HCEC 1CT (cell line): ENCODE measurements at places on chromosomes 7 and 10.
A peak's percentile ranks its signal among the peaks of the same experiment; 100 is the strongest.

DNA sequence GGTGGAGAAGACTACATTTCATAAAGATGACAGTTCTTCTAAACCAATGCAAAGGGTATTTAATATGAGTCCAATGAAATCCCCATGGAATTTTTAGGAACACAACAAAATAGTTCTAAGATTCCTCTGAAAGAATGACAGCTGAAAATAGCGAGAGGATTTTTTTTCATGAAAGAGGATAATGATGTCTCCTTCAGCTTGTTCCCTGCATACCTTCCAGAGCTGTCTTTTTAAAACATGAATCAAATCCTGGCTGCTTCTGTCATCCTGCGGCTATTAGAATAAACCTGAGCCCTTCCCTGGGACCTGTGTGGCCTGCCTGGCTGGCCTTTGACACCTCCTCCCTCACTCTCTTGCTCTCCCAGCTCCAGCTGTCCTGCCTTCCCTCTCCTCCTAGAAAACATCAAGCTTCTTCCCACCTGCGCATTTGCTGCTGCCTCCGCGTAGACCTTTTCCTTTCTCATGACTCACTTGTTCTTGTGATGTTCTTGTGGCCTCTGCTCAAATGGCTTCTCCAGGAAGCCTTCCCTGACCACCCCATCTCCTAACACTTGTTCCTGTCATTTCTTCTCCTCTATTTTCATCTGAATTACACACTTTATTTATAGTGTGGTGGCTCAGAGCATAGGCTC lies 57.4 kb downstream of the EEPD1 start:
- DNase-seq = no peak

DNA sequence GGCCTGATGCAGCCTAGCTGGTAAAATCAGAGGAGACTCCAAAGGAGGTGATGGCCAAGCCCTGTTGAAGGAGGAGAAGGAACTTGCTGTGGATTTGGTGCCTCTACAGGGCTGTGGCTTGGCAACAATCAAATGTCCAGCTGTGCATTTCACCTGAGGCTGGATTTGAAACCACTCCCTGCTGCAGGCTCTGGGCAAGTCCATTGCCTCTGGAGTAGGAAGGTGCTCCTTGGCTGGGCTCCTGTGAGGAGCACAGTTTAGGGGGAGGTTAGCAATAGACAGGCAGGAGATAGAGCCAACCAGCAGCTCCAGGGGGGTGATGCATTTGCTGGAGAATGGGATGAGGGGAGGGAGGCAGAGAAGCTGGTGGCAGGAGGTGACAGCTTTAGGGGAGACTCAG lies 26.5 kb downstream of the CDH23 start:
- no peak for DNase-seq

DNA sequence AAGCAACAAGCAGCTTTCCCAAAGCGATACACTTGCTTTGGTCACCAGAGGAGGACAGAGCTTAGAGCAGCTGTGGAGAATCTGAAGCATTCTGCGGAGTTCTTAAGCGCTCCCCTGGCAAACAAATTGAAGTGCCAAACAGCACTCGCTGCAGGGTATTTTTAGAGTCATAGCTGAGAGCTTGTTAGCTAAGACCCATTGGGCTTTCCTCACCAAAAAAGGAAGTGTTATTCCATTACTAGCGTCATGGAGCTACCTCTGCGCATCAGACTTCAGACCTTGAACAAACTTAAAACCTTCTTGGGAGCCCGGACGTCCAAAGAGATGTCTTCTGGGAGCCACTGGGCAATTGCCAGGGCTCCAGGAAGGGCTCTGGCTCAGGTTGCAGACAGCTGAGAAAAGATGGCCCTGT lies 23.2 kb upstream of the BMPR1A start:
- DNase-seq = no peak

DNA sequence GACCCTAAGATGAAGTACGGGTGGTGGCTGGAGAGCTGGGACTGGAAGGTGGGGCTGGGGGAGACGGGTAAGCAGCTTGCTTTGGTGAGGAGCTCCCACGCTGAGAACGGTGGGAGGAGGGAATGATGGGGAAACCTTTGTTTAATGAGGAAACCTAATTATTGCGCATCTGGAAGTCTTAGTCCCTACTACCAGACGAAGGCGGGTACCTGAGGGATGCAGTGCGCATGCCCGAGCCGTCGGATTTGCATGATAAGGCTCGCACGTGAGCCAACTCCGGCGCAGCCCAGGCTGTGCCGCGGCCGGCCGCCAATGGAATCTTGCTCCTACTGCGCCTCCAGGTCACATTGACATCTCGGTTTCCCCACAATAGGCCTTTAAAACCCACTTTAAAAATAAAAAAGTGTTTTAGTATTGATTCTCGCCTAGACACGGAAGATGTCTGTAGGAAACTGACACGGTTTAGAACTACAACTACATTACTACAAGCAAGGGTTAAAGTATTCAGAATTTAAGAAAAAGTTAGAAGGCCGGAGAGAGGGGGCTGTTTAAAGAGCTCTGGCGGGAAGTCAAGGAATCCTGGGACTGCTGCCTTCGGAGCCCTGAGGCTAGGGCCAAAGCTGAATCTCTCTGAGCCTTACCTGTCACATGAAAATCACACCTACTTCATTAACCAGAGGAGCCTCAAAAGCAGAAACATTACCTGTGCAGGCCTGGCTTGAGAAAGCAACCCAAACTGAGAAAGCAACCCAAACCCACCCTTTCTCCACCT lies 12.1 kb upstream of the DLX6 start:
- no peak for DNase-seq

GRCh38 chr10:7527468-7527867 lies 116.6 kb upstream of the SFMBT2 start:
- DNase-seq = no peak

- DNase-seq = no peak
Measured at GRCh38 chr10:48711830-48712229, 27.2 kb downstream of the WDFY4 start.

- no peak for DNase-seq
Measured at GRCh38 chr7:73856941-73857340, 4.0 kb upstream of the TMEM270 start.

DNA sequence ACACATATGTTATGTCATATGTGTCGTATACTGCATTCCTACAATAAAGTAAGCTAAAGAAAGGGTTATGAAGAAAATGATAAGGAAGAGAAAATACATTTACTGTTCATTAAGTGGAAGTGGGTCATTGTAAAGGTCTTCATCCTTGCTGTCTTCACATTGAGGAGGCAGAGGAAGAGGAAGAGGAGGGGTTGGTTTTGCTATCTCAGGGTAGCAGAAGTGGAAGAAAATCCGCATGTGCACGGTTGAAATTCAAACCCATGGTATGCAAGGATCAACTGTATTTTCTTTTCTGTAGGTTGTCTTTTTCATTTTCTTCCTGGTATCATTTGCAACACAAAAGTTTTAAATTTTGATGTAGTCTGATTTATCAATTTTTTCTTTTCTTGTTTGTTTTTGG lies 6.3 kb downstream of the PLEKHA8 start:
- no peak for DNase-seq

DNA sequence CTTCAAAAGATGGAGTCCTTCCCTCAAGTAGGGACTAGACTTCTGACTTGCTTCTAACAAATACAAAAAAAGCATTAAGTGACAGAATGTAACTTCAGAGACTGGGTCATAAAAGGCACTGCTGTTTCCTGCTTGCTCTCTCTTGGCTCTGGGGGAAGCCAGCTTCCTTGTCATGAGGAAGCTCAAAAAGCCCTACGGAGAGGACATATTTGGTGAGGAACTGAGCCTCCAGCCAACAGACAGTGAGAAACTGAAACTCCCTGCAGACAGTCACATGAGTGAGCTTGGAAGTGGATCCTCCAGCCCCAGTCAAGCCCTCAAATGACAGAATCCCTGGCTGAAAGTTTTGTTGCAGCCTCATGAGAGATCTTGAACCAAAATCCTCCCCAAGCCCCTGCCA lies 26.3 kb upstream of the SLC35G1 start:
- DNase-seq = no peak

DNA sequence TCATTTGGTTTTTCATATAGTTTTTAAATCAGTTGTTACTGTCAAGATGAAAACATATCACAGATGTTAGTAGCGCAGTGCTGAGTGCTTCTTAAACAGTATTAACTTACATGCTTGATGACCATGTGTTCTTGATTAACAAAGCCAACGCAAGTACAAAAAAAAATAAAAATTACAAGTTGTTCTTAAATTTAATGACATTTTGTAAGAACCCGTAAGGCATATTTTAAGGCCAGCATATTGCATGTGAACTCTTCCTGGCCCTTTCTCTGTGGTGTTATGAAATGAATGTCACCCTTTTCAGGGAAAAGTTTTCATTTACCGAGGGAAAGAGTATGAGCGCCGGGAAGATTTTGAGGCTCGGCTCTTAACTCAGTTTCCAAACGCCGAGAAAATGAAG lies 140.4 kb upstream of the NPS start:
- DNase-seq = no peak

DNA sequence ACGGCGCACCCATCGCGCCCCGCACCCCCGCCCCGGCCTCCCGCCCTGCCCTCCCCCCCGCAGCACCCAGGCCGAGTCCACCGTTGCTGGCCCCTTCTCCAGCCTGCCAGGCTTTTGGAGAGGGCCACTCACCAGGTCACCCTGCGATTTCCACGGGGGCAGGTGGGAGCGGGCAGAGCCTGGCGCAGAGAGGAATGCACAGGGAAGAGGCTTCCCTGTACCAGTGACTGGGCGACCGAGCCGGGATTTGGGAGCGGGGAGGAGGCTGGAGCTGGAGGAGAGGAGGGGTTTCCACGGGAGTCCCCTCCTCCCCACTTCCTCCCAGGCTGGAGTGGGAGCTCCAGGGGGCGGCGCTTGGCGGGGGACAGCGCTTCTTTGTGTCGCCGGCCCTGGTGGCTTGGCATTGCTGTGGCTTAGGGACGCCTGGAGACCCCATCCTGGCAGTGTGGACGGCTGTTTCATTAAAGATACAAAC lies 19.3 kb downstream of the TCAF1 start:
- peak; percentile 40 for DNase-seq

- no peak for DNase-seq
Measured at GRCh38 chr7:43956027-43956426, 29.8 kb downstream of the UBE2D4 start.
